ENCODE measurements at places on chromosomes 2 and 18.

- no peak for DNase-seq
Measured at GRCh38 chr2:25938345-25938744, 44.0 kb downstream of the KIF3C start.

GRCh38 chr18:3528231-3528630 lies 78.3 kb downstream of the TGIF1 start:
- DNase-seq: no peak

GRCh38 chr2:47937677-47938076 lies 31.4 kb upstream of the FBXO11 start:
- no peak for DNase-seq

DNA sequence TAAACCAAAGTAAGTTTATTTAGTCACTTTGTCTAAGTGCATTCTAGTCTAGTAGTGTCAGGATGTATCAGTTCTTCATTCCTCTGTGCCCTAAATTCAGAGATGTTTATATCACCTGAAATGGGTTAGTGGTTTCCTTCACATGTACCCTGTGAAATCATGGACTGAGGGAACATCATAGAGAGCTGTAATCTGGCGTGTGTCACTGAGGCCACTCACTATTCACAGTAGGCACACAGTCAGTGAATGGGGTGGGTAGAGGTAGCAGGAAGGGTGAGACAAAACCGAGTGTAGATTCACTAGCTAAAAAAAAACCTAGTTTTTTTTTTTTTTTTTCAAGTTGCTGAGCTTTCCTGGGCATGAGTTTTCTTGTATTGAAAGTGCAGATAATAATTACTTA lies 5.6 kb downstream of the KIF5C start:
- no peak for DNase-seq

DNA sequence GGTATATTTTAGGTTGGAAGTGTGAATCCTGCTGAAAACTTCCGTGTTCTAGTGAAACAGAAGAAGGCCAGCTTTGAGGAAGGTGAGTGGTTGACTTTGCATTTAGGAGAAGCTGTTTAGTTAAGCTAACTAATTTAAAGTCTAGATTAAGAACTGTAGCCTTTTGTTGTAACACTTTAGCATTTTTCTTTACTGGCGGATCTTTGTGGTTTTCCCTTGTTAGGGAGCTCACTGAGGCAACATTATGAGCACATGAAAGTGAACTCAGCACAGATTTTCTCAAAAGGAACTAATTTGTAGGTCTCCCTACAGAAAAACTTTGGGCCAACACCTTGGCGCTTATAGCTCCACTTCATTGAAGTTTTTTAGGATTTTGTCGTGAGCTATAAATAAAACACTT lies 52.8 kb downstream of the XRCC5 start:
- DNase-seq: no peak

DNA sequence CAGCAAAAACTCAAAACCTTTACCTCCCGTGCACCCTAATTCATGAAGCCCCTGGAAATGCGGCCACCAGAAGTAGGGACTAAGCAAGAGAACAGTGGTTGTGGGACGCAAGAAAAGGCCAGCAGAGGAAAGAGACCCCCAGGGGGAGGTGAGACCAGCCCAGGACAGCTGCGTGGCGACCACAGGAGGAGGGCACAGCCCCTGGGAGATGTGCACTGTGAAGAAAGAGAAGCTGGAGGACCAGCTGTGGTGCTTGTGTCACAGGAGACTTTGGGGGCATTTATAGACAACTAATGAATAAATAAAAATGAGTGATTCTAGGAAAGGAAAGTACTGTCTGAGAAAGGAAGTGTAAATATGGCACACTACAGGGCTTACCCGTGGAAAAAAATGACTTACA lies 263.8 kb downstream of the EIPR1 start:
- DNase-seq: no peak

DNA sequence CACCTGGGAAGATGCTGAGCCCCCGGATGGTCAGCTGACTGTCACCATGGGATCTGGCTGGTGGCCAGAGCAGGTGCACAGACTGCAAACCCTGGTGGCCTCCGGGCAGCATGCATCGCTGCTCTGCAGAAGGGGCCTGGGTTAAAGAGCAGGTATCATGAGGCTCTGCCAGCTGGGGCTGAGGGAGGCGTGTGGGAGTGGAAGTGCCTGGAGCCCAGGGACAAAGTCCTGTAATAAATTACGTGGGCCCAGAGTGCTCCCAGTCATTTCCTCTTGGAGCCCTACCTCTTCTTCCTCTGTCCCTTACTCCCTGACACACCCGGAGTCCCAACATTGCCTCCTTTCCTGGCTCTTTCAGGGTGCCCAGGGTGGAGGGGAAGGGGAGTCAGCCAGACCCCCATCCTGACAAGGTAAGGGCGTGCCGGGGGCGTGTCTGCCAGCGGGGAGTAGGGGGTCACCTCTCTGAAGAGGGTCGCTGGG lies at the start of gene MYO7B:
MYO7B (plus strand) TSS at position 262 of the 480 bp plus-strand sequence. CDS start 24,040 bp downstream, outside the sequence.
- DNase-seq: no peak

- DNase-seq: no peak
Measured at GRCh38 chr18:55485666-55486065, 102.3 kb downstream of the TCF4 start.

- no peak for DNase-seq
Measured at GRCh38 chr2:222025881-222026271, 272.9 kb downstream of the PAX3 start.

- DNase-seq: no peak
Measured at GRCh38 chr2:218607436-218608115, at the start of gene PLCD4. PLCD4 (plus strand) TSS chr2:218607899; CDS start chr2:218615740, 7,841 bp downstream.

DNA sequence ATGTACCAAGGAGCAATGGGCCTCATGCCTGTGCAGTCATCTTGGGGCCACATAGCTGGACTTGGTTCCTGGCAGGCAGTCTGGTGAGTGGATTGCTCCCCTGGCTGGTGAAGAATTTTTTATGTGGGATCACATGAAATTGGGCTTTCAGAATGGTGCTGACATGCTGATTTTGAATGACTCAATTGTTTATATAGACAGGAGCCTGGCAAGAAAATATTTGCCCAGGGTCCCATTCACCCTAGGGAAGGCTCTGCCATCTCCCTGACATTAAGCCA lies 266.9 kb downstream of the DYSF start:
- DNase-seq: no peak
